ENCODE measurements at places on chromosomes 11 and 22. TPM values are rescaled to one million over a fixed set of nuclear protein-coding genes. Genes with fewer than 3 reads are reported as not detected.

- DNase-seq = peak; percentile 54
Measured at GRCh38 chr22:38655519-38656255, 505 bp downstream of the FAM227A start.

- DNase-seq = peak; percentile 42
Measured at GRCh38 chr11:45855308-45855707, 8.0 kb downstream of the CRY2 start.

SLC5A4 gene
- total RNA-seq = not detected

GRCh38 chr22:49826603-49827270, 936 bp downstream of the BRD1 start:
- DNase-seq = peak; percentile 78

- DNase-seq = no peak
Measured at GRCh38 chr11:61756452-61757212, 4.2 kb downstream of the MYRF start.

DNA sequence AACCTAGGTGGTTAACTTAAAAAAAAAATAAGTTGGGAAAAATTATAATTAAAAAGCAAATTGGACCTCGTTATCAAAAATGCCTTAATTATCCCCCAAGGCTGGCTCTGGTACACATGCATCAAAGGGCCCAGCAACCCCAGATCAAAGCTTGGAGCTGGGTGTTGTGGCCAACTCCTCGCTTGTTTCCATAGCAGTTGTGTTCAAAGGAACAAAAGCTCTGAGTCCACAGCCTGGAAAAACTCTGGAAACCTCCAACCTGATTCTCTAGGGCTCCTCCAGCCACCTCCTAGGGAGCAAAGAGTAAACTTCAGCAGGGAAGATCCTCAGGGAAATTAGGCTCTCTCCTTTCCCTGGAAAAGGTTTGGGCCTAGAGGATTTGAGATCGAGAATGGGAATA, 149.4 kb downstream of the NXPE2 start:
- no peak for DNase-seq

NAALADL1 gene
- total RNA-seq = 40.7 TPM

SCGB2A2 gene
- total RNA-seq = not detected

GRCh38 chr11:109130910-109131309, 291.1 kb upstream of the C11orf87 start:
- no peak for DNase-seq

DNA sequence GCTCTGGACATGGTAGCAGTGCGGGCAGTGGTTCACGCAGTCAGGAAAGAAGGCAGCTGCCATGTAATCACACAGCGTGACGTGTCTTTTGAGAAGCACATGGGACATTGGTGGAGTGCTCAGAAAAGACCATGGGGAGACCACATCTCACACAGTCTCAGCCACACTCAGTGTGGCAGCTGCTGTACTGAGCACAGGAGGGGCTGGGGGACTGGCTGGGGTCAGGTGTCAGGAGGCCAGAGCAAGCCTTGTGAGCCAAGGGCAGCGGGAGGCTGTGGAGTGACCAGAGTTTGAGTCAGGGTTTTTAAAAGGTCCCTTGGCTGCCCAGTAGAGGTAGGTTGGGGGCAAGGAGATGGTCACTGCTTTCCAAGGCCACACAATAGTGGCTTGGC, 18.5 kb downstream of the CLDN5 start:
- DNase-seq = no peak

GRCh38 chr22:49933236-49934159, 15.1 kb downstream of the CRELD2 start:
- DNase-seq = no peak

GRCh38 chr11:84358034-84358433, 1071.9 kb upstream of the CCDC90B start:
- DNase-seq = no peak

DNA sequence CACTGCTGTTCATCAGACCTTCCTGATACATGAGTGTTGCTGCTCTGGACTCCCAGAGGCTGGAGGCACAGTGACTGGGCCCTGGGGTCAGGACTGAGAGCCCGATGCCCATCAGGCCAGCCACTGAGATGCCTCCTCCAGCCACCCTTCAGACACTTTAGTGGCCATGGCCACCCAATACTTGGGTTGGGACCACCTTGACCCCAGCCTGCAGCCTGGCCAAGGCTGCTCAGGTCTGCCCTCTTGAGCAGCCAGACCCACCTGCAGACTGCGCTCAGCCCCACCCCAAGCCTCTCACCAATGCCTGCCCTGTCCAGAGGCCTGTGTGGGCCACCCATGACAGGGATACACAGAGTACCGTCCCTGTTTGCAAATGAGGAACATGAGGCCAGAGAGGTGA, 4.2 kb downstream of the RNF215 start:
- no peak for DNase-seq

Data from GM23248 (cell line).